ENCODE measurements at places on chromosomes 5 and 9.

- no peak for DNase-seq
Measured at GRCh38 chr5:45411971-45412612, 284.1 kb downstream of the HCN1 start.

- DNase-seq: no peak
Measured at GRCh38 chr5:27494887-27495286, 456.5 kb upstream of the CDH9 start.

DNA sequence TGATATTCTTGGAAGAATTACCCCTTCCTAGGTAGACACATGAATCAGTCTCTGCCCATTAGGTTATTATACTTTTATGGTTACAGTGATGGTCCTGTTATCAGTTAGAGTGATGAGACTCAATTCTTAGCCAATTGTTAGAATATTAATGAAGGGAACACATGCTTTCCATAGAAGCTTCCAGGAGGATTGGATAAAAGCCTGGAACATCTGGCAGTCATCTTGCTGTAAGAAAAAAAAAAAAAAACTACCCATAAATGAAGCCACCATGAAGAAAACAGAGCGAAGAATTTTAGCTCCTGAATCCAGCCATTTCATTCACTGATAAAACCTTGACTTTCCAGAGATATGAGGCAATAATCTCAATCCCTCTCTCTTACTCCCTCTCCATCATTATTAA is 262.5 kb upstream of the GRIN3A start:
- no peak for DNase-seq

- DNase-seq: no peak
Measured at GRCh38 chr5:127571314-127572131, 54.1 kb downstream of the PRRC1 start.

DNA sequence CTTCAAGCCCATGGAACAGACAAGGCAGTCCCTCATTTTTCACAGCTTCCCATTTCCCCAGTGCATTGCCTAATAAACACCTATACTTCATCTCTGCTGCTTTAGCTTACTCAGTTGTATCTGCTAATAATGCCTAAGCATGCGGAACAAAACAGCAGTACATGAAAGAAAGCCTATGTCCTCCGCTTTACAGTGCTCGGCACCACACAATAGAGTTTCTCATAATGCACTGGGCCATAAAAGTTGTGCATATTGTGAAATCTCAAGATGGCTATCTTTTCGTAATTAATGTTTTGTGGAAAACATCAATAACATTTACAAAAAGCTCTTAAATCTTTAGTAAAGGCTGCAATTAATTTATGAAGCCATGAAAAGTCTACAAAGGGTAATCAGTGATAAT is 69.3 kb downstream of the DENND1A start:
- DNase-seq: no peak

DNA sequence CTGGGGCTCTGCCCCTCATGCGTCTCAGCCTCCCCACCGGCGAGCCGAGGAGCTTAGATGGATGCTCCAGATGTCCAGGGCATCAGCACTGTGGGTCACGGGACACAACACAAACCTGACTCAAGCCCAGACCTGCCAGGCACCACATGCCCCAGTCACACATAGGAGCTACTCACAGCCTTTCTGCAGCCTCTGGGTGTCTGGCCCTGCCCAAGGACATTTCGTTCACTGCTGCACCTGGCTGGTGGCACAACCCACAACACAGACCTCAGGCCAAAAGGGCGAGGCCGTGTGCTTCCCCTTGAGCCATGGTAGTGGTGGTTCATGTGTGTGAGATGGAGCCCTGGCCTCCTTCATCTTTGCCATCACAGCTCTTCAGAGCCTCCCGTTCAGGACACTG is 89.6 kb upstream of the FCN2 start:
- no peak for DNase-seq

- DNase-seq: no peak
Measured at GRCh38 chr9:121817476-121817875, 166.0 kb downstream of the DAB2IP start.

Data from heart right ventricle (tissue), 16 donors.